ENCODE measurements at places on chromosomes 4 and X.

- no peak for DNase-seq
Observed at GRCh38 chrX:2533424-2533823, 32.6 kb upstream of the DHRSX start.

DNA sequence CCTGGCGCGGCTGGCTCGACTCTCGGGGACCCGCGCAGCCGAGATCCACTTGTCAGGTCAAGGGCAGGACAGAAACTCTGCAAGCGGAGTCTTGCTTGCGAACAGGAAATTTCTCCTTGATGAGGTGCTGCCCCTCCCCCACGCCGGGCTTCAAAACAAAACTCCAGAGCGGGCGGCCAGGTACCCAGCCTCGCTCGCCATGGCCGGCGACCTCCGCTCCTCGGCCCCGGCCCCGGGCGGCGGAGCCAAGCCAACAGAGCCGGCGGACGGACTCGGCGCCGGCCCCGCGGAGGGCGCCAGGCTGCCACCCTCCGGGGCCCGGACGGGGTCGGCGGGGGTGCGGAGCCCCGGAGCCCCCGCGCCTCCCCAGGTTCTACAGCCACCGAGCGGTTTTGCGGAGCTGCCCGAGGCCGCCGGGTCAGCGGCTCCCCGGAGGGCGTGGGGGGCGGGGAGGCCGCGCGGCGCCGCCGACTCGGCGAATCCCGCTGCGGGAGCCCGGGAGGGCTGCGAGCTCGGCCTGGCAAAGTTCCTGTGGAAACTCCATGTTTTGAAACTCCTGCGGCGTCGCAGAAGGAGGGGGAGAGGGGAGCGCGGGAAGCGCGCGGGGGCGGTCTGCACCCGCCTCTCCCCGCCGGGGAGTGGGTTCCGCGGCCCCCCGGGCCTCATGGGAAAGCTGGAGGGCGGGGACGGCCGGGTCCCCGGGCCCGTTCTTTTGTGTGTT is 11.7 kb upstream of the BCOR start:
- DNase-seq, result no peak

- DNase-seq, result no peak
Observed at GRCh38 chrX:2928191-2928582, 952 bp downstream of the ARSD start.

DNA sequence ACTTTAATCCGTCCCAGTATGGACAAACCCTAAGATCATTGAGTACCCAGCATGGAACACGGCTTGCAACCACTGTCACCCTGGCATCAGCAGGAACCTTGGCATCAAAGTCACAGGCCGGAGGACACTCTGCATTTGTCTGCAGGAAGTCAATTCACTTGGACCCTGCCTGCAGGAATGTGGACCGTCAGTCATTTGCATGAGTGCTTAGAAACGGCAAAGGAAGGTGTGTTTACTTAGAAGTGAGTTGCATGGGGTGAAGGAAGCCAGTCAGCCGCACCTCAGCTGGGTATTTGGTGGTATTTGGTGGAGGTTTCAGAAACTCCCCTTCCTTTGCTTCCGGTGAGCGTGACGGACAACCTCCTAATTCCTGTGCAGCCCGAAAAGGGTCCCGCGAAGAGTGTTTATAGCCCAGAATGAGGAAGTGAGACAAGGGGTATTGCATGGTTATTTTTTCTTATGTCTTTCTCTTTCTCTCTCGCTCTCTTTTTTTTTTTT is 15.5 kb downstream of the P2RY8 start:
- DNase-seq, result no peak

DNA sequence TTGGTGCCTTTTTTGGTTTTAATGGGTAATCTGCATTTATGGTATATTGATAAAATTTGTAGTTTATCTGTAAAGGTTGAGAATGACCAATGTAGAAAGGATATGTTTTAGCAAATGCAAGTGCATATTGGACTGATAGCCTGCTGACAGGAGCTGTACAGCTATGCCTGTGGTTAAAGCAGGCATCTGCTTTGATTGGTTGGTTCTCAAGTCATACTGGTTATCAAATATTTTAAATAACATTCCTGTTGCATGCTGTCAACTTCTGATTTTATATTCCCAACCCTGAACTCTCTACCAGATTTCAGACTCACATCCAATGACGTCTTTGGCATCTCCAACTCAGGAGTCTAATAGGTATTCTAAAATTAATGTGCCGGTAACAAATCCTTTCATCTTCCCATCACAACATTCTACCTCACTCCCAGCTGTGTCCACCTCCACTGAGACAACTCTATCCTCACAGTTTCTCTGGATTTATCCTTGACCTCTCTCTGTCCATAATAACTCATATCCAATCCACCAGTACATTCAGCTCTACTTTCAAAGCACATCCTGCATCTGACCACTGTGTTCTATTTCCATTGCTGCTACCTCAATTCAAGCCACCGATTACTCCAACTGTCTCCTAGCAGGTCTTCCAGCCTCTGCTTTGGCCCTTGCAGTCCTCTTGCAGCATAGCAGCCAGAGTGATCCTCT is 125.7 kb downstream of the CAMK2D start:
- DNase-seq, result no peak

DNA sequence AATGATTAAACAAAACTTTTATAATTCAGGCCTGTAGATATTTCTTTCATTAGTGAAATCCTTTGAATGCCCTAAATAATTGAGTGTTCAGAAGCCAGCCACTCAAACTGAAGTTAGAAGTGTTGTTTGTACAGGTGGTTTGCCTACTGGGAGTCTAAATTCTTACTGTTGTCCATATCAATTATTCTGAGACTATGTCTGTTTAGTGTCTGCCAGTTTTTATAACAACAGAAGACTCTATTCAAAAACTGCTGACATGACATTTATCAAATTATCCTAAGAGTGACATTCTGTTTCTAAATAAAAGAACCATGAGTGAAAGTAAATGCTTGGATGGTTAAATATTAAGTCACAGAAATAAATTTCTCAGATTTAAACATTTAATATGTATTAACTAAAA is 375.1 kb downstream of the FAT4 start:
- no peak for DNase-seq

- no peak for DNase-seq
Observed at GRCh38 chr4:157564218-157564617, 343.7 kb downstream of the GRIA2 start.

- DNase-seq, result no peak
Observed at GRCh38 chrX:153763298-153763932, 634 bp upstream of the PLXNB3 start.

DNA sequence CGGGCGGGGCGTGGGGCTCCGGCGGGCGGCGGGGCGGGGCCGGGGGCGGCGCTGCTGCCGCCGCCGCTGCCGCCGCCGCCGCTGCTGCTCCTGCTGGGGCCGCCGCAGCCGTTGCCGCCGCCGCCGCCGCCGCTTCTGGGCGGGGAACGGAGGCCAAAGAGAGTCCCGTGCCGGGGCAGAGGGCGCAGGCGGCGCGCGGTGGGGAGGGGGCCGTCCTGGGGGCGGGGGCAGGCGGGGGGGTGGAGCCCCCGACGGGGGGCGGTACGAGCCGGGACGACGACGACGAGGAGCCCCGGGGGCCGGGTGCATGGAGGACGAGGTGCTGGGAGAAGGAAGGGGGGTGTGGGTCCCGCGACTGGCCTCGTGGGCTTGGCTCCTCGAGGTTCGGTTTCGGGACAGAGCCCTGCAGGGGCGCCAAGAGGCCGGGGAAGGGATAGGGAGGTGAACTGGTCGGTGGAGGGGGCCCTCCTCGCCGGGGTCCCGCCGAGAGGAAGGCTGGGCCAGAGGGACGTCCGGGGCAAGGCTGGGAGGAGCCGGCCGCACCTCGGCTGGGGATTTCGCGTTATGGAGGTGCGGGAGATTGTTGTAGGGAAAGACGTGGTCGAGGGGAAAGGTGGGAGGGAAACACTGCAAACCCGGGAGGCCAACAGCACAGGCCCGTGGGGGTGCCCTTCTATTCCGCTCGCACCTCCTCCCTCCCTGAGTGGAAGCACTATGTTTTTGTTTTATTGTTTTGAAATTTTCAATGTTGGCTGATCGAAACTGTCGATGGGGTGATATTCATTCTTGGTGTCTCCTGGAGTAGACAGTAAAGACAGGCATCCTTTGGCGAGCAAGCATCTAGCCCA is 1.9 kb downstream of the BCORL1 start:
- DNase-seq, result no peak

Measured in stimulated activated CD8-positive, alpha-beta memory T cell treated with anti-CD3 and anti-CD28 coated beads, Interleukin-4, amount 100 ng/mL, for 1 hour (primary cell).